NCI-H1105 (cell line): ENCODE measurements at places on chromosomes 12 and 14.

DNA sequence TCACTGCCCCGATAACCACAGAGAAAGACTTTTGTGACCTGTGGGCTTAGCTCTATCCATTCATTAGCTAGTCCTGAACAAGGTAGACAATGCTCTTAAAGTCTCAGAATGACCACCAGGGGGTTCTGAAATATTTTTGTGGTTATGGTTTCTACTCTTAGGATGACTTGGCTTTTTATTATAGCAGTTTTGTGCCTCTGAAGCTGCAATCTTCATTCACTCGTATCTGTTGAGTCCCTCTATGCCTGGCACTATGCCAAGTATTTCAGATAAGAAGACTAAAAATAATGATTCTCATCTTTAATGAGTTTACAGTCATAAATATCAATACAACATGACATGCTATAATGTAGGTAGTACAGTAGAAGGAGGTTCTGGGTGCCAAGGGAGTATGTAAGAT, 130.8 kb upstream of the TRHDE start:
- DNase-seq, result peak; percentile 61

DNA sequence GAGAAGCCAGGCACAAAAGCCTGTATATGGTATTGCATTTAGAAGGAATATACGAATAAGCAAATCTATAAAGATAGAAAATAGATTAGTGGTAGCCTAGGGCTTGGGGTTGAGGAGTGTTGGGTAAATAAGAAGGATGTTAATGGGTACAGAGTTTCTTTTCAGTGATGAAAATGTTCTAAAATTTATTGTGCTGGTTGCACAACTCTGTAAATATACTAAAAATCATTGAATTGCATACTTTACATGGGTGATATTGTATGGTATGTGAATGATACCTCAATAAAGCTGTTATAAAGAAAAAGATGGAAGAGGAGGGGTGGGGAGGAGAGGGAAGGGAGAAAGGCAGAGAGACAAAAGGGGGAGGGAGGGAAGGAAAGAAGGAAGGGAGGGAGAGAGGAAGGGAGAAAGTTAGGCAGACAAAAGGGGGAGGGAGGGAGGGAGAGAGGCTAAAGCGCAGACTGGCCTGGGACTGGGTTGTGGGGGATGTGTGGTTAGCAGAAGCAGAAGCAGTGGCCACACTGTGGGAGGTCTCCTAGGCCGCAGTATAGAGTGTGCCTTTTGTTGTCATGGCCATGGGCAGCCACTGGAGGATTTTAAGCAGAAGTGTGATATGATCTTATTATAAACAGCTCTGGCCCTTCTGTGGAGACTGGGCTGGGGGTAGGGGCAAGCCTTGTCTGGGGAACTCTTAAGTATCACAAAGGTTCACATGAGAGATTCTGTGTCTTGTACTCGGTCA, 73.6 kb upstream of the ELK3 start:
- DNase-seq, result no peak

- DNase-seq, result no peak
Measured at GRCh38 chr12:7327918-7328317, 24.0 kb downstream of the ACSM4 start.

GRCh38 chr12:72133497-72134055, 138.6 kb upstream of the TRHDE start:
- no peak for DNase-seq

- DNase-seq, result no peak
Measured at GRCh38 chr14:83425706-83426105, 1892.1 kb upstream of the SEL1L start.

DNA sequence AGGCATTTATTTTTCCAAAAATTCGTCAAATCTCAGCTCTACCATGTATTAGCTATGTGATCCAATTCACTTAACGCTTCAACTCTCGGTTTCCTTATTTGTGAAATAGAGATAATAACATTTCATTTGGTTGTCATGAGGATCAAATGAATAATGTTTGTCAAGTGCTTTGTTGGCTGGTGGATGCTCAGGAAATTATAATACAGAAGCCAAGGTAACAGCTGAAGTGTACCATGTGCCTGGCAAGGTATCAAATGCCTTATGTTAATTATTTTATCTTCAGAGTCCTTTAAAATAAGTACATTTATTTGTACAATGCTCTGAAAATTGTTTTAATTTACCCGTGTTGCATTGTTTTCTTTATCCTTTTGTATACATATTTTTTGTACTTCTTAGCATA, 6.1 kb upstream of the PRKCH start:
- DNase-seq, result peak; percentile 76

DNA sequence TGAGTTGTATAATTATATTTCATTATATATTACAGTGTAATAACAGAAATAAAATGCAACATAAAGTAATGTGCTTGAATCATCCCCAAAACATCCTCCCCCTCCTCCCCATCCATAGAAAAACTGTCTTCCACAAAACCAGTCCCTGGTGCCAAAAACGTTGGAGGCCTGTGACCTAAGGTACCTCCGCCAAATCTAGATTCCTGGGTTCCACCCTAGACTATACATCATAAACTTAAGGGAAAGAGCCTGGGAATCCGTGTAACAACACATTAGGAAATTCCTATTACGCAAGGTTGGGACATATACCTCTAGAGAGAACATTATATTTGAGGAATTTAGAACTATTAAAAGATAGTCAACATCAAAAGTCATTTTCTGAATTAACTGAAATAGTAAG, 38.0 kb downstream of the SPPL3 start:
- no peak for DNase-seq

- DNase-seq, result no peak
Measured at GRCh38 chr12:77256956-77257355, 191.6 kb upstream of the E2F7 start.

DNA sequence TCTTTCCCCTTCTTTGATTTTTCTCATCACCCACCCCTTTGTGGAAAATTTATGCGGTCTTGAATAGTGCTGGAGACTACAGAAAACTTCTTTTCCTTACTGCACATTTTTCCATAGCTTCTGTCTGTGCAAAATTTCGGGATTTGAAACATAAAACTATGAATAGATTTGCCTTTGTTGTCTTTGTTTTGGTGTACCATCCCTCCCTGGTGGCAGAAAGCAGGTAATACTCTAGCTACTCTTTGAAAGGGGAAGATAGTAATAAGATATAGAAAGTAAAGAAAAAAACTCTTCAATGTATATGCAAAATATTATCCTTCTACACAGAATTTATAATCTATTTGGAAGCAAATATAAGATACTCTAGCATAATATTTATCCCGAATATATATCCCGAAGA, 79.1 kb upstream of the LMO3 start:
- DNase-seq, result no peak

DNA sequence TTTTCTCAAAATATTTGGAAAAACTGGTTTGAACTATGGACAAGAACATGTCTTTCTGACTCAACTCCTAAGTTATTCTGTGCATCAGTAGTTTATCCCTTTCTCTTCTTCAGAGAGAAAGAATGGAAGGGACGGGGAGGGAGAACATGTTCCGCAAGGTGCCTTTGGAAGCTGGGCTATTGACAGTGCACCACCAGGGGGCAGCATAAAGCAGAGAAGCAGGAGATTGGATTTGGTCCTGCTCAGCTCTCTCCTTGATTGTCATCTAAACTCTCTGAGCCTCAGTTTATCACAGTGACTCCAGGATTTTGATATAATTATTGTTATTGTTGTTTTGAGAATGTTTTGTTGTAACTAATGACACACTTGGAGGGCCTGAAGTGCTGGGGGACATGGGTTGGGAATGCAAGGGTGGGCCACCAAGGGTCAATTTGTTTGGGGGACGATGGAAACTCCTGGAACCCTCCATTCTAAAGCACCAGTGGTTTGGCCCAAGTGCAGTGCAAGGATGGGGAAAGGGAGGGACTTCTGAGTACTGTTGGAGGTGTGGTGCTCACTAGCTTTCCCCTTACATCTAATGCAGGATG, 45.3 kb upstream of the ANO6 start:
- DNase-seq, result peak; percentile 71
